ENCODE measurements at places on chromosomes 5 and 9.
A peak's percentile ranks its signal among the peaks of the same experiment; 100 is the strongest.

GRCh38 chr5:139377226-139377625 lies 5.9 kb downstream of the SLC23A1 start:
- DNase-seq = no peak

DNA sequence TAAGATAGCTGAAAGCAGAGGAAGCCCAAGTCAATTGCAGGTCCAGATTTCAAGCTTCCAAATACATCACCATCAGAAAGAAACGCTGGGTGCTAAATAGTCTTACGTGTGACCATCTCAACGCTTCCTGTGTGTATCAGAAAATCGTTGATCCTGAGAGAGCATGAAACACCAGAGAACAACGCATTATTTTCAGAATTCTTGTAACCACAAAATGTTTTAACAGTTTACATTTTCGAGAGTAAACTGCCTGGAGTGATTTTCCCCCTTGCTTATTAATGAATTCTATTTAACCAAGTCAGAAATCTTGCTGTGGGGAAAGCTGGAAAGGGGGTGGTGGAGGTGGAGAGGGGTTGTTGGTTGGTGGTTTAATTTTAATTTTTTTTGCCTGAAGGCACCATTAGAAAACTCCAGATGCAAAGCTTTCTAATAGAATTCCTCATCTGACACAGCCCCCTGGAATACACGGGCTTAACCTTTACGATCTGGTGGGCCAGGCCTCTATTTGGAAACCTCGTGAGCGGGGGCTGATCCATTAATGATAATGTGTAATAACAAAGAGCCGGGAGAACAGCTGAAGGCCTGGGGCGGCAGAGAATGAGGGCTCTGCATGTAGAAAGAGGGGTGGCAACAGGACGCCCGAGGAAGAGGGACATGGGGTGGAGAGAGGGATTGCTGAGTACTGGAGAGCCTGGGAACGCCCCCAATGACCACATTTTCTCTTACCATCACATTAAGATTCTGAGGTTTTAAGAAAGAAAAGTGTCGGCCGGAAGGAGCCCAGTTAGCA lies 124.5 kb upstream of the NFIB start:
- DNase-seq = peak; percentile 18

DNA sequence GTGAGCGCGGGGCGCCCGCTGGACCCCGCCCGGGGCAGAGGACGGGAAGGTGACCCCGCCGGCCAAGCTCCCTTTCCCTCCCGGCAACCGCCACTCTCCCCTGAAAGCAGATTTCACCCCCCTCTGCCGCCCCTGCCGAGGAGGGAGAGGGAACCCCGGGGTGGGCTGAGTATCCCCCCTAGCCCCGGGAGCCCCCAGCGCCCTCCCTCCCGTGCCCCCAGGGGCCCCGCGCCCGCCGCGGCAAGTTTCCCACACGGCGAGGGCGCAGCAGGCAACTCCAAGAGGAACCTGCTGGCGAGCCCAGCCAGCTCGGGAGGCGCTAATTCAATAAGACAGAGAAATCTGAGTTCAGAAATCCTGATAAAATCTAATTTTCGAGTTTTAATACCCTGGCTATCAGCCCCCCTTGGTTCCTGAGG lies 1.6 kb downstream of the NTNG2 start:
- no peak for DNase-seq

DNA sequence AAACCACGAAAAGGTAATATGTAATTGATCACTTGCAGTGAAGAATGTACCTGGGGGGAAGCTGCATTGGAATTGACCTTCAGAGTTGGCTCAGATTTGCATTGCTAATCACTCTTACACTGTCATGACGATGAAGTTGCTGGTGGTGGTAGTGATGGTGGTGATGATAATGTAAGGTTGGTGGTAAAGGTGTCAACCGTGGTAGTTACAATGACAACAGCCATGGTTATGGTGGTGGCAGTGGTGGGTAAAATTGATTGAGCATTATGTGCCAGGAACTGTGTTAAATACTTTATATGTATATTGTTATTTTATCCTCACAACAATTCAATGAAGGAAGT lies 282.4 kb downstream of the NR3C1 start:
- DNase-seq = no peak

GRCh38 chr5:151504006-151504405 lies 56.6 kb downstream of the SLC36A1 start:
- no peak for DNase-seq

DNA sequence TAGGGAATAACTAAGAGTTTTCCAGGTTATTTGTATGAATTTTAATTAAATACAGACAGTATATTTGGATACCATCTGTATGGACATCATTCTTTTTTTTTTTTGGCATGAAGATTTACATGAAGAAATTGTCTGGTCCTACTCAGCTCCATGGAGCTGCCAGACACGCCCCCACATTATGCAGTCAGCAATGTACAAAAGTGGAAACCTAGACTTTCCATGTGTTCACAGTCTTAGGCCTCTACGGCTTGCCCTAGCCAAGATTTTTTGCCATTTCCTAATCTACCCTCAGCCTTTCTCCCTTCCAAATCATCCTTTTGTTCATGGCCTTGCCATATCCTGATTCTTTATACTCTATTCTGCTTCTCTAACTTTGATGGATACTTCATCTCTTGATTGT lies 207.1 kb downstream of the SGCD start:
- DNase-seq = no peak

DNA sequence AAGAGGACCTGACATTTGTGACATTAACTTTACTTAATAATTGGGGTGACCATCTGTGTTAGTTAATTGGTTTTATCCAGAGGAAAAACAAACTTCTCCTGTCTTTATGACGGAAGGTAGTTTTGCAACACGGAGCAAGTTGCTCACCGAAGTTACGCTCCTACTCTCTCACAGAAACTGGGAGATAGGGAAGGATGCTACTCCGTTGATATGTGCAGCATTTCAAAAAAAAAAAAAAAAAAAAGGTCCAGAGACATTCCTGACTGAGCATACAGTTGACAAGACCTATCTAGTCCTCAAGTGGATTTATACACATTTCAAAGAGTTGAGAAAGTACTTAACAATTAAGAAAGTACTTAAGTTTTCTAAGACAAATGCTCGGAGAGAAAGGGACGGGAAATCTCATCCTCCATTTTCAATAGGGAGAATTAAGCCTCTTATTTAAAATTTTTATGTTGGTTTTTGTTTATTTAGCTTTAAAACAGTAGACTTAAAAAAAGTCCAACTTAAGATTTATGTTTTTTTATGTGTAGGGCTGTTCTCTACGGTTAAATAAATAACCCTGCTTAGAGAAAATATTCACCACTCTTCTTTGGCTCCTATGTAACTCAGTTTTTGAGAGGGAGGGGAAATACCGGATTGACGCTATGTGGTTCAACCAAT lies 455 bp upstream of the FER start:
- DNase-seq = no peak

DNA sequence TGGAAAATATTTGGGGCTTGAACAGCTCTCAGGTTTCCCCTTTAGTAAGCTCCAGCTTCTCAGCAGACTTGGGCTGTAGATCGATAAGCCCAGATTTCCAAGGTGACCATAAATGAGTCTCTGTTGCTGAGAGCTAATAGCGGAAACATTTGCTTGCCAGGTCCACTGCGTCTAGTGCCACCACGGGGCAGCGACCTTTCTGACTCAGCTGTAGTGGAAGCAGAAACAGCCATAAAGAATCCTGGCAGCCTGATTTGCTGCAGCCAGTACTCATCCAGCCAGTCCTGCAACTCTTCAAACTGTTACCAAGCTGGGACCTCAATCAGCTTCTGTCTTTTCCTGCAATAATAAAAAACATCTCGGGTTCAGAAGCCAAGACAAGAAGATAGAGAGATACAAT lies 241.7 kb downstream of the DOCK8 start:
- DNase-seq = no peak

- no peak for DNase-seq
Measured at GRCh38 chr5:639584-640213, 27.6 kb downstream of the CEP72 start.

- DNase-seq = peak; percentile 89
Measured at GRCh38 chr5:167870055-167870454, 421.4 kb upstream of the WWC1 start.

- DNase-seq = no peak
Measured at GRCh38 chr5:163261647-163262269, 175.6 kb upstream of the CCNG1 start.

GRCh38 chr5:123708074-123708806 lies 196.3 kb downstream of the CSNK1G3 start:
- DNase-seq = peak; percentile 99

DNA sequence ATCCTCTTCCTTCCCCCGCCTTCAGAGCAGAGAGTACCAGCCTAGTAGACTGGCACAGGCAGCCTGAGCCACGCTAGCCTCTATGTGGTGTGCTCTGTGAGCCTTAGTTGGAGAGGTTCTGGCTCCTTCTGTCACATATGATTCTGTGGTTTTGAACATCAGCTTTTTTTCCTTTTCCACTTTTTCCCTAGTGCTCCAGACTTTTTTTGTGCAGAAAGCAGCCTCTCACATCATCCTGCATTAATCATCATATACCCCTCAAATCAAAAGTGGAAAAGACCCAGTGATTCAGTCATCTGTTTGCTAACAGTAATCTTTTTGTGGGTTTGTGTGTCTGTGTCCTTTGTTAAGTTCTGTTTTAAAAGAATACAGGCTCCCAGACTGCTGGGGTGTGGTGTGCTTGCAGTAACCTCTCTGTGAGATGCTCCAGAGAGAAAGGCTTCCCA lies 663.9 kb upstream of the RGMB start:
- peak; percentile 95 for DNase-seq

GRCh38 chr5:157559301-157559700 lies 16.3 kb downstream of the ADAM19 start:
- DNase-seq = peak; percentile 80

GRCh38 chr5:168089201-168089887 lies 202.1 kb upstream of the WWC1 start:
- DNase-seq = no peak

- no peak for DNase-seq
Measured at GRCh38 chr5:68533051-68533450, 317.5 kb downstream of the PIK3R1 start.

GRCh38 chr5:142171270-142171669 lies 62.7 kb downstream of the NDFIP1 start:
- DNase-seq = no peak

DNA sequence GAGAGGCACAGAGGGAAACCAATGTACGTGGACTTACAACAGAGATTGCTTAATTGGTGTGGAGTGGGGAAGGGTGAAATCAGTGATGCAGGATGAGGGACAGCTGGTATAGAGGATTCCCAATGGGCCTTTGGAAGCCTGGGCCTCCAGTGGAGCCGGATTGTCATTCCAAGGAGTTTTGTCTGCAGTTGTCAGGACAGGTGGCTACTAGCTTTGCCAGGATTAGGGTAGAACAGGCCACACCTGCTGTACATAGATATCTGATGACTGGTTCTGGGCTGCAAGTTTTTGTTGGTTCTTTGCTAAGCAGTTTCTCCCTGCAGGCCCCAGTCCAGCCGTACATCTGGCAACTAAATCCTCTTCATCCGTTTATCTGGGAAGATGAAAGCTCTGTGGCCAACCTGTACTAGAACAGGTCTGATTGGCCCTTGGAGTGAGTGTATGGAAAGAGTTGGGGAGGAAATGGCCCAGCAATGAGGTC lies 4.2 kb downstream of the SKP2 start:
- DNase-seq = peak; percentile 72

DNA sequence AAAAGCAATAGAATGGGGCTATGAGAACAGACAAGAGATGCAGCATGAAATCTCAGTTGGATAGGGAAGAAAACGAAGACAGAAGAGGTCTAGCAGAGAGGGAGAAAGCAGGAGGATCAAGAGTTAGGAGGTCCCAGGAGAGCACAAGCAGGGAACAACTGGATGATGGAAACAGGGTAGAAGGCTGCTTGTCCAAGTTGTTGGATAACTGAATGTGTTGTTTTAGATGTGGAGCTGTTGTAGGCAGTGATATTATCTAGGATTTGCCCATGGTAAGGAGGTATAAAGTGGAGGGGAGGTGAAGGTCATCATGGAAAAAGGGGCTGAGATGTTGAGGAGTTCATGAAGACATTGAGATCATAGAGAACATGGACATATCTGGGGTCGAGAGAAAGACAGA lies 12.4 kb upstream of the RHOBTB3 start:
- DNase-seq = no peak

DNA sequence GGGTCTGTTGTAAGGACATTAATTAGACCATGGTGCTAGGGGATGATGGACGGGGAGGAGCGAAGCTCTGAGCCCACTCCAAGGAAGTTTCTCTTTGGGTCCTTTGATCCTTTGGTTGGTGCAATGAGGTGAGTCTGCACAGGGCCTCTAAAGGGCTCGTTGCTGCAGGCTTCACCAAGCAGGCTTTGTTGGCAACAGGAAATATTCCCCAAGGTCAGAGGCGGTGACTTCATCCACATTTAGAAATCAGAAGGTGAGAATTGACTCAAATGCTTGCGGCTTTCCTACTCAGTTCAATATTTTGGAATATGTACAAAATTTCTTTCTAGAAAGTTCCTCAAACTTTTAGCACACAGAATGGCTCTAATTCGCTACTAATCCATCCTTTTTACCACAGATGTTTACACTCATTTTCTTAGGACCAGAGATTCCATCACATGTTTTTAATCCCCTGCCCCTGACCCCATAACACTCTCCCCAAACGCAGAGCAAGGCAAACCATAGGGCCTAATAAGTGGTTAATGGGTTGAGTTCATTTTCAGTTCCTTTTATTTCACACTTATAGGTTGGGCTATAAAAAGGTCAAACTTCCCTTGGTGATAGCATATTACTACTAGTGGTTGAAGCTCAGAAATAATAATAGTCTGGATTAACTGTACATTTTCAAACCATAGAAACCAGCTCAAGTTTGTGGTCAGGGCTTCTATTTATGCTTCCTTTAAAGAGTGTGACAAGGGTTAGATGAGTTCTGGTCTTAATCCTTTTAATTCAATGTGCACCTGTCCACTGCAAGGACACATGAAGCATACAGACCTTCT lies 37.3 kb upstream of the TMEM252 start:
- DNase-seq = no peak

GRCh38 chr9:125932746-125933455 lies 185.7 kb downstream of the PBX3 start:
- no peak for DNase-seq

DNA sequence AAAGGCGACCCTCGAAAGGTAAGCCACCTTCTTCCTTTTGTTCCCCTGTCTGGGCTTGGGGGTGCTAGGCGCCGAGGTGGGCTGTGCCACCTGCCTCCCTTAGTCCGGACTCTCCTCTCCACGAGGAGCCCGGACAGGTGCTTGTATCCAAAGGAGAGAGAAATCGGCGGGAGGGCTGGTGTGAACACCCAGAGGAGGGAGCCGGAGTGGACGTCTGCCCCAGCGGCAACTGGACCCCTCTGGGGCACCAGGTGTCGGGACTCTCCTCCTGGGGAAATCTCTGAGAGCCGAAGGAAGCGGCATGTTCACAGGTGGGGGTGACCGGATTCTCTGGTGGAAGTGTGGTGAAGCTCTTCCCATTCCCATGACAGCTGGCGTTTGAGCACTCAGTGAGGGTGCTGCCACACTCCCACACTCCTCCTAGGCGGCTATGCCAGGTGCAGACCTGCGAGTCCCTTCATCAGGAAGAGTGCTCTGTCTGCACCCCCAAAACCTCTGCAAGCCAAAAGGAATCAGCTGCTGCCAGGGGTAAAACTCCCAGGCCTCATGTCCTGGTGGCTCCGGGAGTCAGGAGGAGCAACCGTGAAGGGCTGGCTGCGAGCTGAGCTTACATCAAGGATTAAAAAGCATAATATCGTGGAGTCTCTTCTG lies 921 bp downstream of the KCNIP1 start:
- no peak for DNase-seq

- peak; percentile 31 for DNase-seq
Measured at GRCh38 chr5:78926252-78926651, 58.9 kb downstream of the ARSB start.

- peak; percentile 61 for DNase-seq
Measured at GRCh38 chr9:36154331-36154952, 14.7 kb upstream of the CCIN start.

Data from fibroblast of skin of right biceps (primary cell).